Astrocyte (in vitro differentiated cells and primary cell): ENCODE measurements at places on chromosomes 6 and 20. TPM values are rescaled to one million over a fixed set of nuclear protein-coding genes. Genes with fewer than 3 reads are reported as not detected.

CD24 gene
- 51.1 and 95.1 TPM in 2 replicates for total RNA-seq

AFDN gene
- 95.0 and 102 TPM in 2 replicates for total RNA-seq

FAM83C gene
- total RNA-seq = not detected in 2 replicates

SYCP2 gene
- 0.27 and 0.72 TPM in 2 replicates for total RNA-seq

HLA-DOB gene
- 0.20 and 0.79 TPM in 2 replicates for total RNA-seq

FAM217A gene
- total RNA-seq = not detected in 2 replicates

SHLD1 gene
- total RNA-seq = 2.9 and 3.5 TPM in 2 replicates

DDX43 gene
- not detected in 2 replicates for total RNA-seq

CLPSL2 gene
- total RNA-seq = not detected in 2 replicates

MAPK14 gene
- total RNA-seq = 40.5 and 41.3 TPM in 2 replicates

CPNE5 gene
- 0.11 and 0.29 TPM in 2 replicates for total RNA-seq
